ENCODE measurements at places on chromosomes 1 and 21. TPM values are rescaled to one million over a fixed set of nuclear protein-coding genes. Genes with fewer than 3 reads are reported as not detected.

RXFP4 gene
- total RNA-seq: not detected

HCRTR1 gene
- total RNA-seq: not detected

ADGRL4 gene
- total RNA-seq: 0.49 TPM

CFHR3 gene
- not detected for total RNA-seq

ARPC5 gene
- total RNA-seq: 232 TPM

SPRR2F gene
- not detected for total RNA-seq

INSRR gene
- not detected for total RNA-seq

AADACL3 gene
- total RNA-seq: not detected

AQP10 gene
- not detected for total RNA-seq

NEK2 gene
- total RNA-seq: 56.8 TPM
